ENCODE measurements at places on chromosomes 2 and 18.

DNA sequence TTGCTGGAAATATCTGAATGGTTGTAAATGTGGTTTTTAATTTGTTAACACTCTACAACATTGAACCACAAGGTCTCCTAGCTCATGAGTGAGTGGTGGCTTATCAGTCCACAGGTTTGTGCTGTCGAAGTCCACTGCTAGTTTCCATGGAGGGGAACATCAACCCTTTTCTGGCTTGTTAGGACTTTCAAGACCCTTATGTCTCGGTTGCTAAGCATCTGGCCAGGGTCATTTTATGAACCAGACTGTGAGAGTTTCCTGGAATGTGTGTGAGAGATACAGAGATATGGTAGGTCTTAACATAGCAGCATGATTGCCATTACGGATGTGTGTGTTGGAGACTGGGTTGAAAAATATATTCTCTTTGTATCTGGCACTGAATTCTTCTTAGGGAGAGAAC, 36.9 kb downstream of the KCNE4 start:
- no peak for DNase-seq

DNA sequence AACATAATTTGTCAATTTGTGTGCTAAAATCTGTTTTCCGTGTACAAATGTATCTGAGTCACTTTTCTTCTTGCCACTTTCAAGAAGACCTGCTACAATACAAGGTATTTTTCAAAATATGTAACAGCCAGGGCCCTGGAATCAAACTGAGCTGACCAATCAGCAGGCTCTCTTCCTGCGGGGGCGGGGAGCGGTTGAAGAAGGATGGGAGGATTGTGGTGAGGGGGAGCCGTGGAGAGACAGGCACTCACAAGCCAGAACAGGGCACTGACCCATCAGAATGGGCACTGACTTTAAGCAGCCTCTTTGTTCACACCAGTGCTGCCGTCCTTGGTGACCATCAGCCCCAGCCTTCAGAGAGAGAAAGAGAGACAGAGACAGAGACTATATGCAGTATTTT, 40.6 kb upstream of the CCNYL1 start:
- no peak for DNase-seq

DNA sequence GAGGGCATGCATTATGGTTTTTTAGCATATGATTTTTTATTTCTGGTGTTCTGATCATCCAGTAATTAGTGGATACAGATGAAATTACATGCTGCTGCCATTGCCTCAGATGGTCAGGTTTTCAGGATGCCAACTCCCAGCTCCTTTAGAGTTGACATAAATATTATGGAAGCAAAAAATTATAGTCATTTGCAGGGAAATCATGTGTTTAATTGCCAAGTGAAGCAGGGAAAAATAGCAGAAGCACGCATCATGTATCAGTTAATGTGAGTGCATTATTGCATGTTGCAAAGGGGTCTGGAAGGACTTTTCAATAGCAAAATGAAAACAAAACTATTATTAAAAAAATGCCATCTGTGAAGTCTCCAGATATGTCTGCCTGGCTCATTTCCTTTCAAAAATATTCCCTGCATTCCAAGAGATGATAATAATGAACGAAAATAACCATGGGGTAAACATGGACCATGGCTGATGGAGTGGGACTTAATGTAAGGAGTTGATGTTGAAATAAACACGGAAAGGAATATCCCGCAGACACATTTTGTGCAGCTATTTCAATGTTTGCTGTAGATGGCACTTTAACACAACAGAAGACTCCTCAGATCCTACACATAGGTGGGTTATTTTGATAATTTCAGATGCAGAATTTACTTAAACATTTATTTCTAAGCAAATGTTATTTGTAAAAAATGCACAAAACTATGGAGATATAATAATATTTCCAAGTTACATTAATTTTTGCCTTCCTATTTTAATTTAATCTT, 87.7 kb upstream of the DYNAP start:
- no peak for DNase-seq

DNA sequence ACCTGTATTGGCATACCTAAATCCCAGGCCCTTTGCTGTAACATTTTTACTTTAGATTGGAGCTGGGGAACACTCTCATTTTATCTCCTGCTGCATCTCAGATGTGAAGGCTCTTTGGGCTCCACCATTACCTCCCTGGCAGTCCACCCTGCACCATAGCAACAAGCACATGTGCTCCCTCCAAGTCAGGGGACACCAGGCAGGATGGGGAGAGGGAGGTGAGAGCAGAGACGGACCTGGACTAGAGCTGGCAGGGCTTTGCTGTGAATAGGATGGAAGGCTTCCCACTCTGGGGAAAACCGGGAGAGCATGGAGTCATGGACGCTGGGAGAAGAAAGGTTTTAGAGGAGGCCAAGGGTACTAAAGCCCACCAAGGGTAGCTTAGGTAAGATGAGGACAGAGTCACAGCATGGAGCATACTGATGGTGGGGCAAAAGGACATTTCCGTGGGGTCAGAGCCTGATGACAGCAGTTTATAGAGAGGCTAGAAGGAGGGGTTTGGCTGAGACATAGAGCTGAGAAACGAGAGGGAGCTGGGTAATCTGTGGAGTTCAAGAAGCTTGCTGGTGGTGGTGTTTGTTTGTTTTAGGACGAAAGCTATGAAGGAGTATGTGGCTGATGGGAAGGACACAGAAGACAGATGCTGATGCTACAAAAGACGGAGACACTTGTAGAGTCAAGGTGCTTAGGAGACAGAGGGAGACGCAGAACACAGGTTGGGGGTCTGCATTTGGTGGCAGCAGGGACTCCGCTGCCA, 134.8 kb downstream of the COL6A3 start:
- no peak for DNase-seq

GRCh38 chr18:46134920-46135675, 30.9 kb downstream of the HAUS1 start:
- peak; percentile 32 for DNase-seq

GRCh38 chr2:236637686-236638569, 68.3 kb downstream of the ACKR3 start:
- no peak for DNase-seq

DNA sequence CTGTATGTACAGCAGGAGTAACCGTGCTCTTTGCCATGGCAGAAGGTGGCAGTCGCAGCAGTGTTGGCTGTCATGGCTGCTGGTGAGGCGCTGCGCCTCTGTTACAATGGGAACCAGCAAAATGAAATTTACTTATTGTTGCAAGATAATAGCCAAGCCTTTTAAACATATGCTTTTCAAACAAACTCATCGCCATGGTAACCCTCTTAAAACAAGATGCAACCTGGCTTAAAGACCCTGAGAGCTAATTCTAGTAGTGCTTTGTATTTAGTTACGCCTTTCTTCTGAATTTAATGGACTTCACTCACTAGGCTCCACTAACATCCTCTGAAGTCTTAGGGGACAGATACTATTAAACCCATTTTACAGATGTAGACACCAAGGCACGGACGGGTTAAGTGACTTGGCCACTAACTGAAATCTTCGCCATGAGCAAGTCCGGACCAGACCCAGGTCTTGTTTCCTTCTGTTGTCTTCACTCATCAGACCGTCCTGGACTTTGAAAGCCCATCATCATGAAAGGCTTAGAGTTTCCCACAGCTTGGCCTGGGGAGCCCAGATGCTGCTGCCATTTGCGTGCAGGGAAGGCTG, 111.6 kb upstream of the ODC1 start:
- no peak for DNase-seq

DNA sequence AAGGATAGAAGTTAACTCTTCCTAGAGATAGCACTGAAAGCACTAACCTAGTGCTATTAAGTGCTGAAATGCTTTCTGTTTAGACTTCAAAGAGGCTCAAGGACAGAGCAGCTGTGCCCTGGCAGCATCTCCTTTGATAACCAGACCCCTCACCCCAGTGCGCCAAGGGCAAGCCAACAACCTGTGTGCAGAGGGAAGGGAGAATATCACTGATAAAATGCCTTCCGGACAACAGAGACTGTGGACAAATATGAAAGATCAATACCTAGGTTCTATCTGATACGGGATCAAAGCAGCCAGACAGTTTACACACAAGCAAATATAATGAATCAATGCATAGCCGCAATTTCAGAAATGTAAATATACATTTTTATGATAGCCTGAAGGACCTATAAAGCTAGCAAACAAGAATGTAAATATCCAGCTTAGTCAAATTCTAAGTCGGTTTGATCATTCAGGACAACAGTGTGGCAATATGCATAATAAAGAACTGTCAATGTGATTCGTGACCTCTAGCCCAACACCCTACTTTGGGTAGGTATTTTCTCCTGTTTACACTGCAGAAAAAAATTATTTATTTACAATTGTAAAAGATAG, 91.8 kb upstream of the RFX8 start:
- DNase-seq, result no peak

DNA sequence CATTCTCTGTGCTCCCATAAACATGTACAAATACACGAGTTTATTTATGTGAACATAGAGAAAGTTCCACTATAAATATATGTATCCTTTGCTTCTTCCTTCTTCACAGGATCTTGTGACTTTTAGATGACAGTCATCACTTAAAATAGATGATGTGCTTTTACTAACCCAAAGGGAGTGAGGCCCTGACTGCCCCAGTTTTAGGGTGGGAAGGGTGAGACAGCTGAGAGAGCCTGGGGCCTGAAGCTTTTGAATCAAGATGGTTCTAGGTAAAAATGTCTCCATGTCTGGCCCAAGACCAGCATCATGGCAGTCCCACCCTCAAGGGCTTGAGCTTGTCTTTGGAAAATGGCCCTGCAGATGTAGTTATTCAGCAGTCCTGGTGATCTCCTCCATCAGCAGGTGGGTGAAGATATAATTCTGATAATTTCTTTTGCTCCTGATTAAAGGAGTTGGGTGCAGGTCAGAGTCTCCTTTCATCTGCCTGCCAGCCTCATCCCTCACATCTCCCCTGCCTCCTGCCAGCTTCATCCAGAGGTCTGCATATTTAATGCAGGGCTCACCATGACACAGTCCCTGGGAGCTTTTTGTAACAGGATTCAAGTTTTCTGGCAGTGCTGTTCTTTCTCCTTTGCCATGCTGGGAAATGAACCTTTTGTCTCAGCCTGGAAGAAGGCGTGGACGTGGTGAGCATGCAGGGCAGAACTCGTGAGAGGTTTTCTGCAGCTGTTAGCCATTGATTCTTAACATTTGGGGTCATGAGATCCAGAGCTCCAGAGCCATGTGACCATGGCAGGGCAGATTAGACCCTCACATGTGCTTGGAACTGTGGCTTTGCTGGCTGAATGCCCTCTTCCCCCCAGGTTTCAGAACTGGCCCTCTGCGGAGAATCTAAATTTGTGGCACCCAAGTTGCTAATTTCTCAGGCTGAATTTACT, 2.7 kb downstream of the HRH4 start:
- no peak for DNase-seq

DNA sequence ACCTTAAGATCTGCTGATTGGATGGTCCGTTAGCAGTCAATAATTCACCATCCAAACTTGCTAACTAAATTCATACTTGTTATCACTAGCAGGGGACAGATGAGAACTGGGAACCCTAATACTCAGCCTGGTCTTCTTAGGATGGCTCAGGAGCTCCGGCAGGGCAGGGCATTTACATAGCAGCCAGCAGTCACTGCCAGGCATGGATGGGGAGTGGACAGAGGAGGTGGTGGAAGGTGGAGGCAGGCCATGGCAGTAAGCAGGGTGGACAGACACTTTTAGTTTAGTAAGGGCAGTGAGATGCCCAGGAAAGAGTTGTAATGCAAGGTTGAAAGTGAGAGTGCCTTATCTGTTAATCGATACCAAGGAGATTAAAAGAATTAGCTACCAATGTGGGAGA, 392.2 kb upstream of the CHST9 start:
- DNase-seq, result no peak

- DNase-seq, result peak; percentile 21
These were observed 424.1 kb upstream of the ZEB2 start for GRCh38 chr2:144943986-144944385.

GRCh38 chr2:26620031-26620605, 21.0 kb downstream of the CIB4 start:
- no peak for DNase-seq

DNA sequence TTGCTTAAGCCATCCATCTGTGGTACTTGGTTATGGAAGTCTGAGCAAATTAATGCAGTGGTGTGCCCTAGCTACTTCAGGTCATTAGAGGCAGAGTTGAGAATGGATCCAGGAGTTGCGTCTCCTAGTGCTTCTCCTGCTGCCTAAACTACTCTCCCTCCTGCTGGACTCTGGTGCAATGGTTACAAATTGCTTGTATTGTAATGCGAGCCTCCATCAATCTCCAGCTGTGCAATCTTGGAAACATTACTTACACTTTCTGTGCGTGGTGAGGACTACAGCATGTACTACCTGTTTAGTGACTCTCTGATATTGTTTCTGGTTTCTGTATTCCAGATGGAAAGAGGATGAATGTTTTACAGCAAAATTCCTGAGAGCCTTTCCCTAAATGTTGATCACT, 119.0 kb upstream of the CYRIA start:
- no peak for DNase-seq

- no peak for DNase-seq
These were observed 679.2 kb downstream of the NYAP2 start for GRCh38 chr2:226078666-226079065.

GRCh38 chr2:138707392-138708074, 72.7 kb downstream of the NXPH2 start:
- DNase-seq, result peak; percentile 14

GRCh38 chr2:143334837-143335236, 205.6 kb downstream of the ARHGAP15 start:
- DNase-seq, result peak; percentile 1

GRCh38 chr18:24427484-24427883, 1.0 kb downstream of the IMPACT start:
- no peak for DNase-seq

DNA sequence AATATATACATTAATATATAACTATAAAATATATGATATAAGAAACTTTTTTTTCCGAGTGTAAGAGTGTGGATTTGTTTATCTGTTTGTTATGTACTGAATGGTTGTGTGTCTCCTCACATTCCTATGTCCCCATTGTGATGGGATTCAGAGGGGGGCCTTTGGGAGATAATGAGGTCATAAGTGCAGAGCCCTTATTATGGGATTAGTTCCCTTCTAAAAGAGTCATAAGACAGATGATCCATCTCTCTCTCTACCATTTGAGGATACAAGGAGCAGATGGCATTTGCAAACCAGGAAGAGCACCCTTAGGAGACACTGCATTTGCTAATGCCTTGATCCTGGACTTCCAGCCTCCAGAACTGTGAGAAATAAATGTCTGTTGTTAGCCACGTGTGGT, 30.3 kb upstream of the SAP130 start:
- DNase-seq, result no peak

GRCh38 chr18:39215920-39216319, 1650.3 kb upstream of the CELF4 start:
- no peak for DNase-seq

DNA sequence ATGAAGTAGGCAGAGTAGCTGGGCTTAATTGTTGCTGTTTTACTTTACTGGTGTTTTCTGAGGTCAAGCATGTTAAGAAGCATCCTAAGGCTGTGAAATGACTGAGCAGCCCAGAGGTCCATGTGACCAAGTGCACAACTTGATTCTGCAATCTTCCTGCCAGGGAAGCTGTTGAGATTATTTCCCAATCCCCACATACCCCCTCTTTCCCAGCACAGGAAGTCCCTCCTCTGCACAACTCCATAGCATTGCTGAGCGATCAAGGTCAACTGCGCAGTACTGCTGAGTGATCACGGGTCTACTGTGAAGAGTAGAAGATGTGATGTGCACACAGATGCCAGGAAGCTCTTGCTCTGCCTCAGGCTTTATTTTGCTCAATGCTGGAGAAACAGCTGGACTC, 105.8 kb downstream of the GALNT14 start:
- no peak for DNase-seq

Measured in hepatic stellate cell (primary cell).